Stomach (tissue), 19 donors: ENCODE measurements at places on chromosomes 13 and 19. TPM values are rescaled to one million over a fixed set of nuclear protein-coding genes. Genes with fewer than 3 reads are reported as not detected.

- no peak for DNase-seq
Measured at GRCh38 chr19:46875234-46875633, 14.4 kb downstream of the ARHGAP35 start.

DNA sequence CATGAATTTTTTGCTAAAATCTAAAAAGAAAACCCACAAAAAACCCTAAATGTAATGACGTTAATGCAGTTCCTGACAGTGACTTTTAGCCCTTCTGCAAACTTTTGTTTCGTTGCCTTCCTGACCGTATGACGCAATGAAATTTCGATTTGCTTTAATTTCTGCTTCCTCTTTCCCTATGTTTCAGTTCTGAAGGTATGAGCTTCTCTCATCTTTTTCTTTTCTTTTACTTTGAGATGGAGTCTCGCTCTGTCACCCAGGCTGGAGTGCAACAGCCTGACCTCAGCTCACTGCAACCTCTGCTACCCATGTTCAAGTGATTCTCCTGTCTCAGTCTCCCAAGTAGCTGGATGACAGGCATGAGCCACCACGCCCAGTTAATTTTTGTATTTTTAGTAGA is 6.1 kb upstream of the LILRA5 start:
- DNase-seq = no peak

GRCh38 chr13:112845511-112846144 is 123.4 kb upstream of the MCF2L start:
- DNase-seq = no peak

DNA sequence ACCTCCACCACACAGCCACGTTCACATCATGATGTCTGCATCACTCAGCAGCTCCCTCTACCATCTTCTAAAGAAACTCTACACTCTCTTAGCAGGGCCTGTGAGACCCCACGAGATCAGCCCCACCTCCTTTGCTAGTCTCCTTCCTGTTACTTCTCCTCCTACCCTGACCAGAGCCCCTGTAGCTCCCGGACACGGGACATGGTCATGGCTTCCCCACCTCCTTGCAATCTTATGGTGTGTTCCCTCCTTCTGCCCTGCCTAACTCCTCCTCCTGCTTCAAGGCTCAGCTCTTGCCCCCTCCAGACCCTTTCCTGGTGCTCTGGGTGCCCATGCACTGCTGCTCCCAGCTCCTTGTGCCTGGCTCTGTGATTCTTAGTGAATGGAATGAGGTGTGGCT is 8.1 kb upstream of the MRPS31 start:
- DNase-seq = no peak

The CEACAM3 gene
- 0.13 TPM for polyA plus RNA-seq

GRCh38 chr13:113466383-113466782 is 13.1 kb upstream of the ADPRHL1 start:
- no peak for DNase-seq

- no peak for DNase-seq
Measured at GRCh38 chr19:7078008-7078407, 8.5 kb downstream of the ZNF557 start.

The METTL21C gene
- not detected for polyA plus RNA-seq

- DNase-seq = no peak
Measured at GRCh38 chr13:43306372-43306771, 283.0 kb downstream of the DNAJC15 start.

DNA sequence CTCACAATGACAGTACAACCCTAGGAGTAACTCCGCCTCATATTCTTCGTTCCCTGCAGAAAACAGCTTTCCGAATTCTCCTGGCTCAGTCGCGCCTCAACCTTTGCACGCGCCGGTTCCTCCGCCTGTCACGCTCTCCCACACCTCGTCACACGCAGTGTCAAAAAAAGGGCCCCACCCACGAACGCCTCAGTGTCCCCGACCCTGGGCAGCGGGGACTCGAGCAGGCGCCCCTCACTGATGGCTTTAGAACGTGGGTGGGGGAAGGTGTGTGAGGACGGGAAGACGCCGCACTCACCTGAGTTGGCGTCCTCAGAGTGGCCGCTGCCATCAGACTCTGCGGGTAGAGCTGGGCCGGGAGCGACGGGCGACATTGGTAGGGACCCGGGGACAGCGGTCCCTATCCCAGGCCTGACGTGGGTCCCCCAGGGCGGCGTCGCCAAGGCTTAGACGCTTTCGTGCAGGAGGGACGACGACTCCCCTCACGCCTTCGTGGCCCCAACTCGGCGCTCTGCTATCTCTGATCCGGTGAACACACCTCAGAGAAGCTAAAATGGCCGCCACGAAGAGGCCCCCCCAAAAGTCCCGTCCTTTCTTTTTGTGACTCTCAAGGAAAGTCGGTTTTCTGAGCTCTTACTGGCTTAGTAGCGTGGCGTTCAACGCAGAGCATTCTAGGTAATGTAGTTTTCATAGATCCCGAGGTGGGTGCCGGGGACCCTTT is at the start of gene ZNF154:
Gene ZNF154, minus strand, starts transcription at position 564 of the 721 bp plus-strand sequence. Its CDS starts 233 bp downstream, at position 331.
- no peak for DNase-seq

GRCh38 chr19:49848938-49849337 is 2.0 kb upstream of the PTOV1 start:
- DNase-seq = no peak

The CD79A gene
- 18.7 TPM for polyA plus RNA-seq

The TSKS gene
- 0.73 TPM for polyA plus RNA-seq

GRCh38 chr19:49973987-49974386 is 13.0 kb upstream of the SIGLEC11 start:
- no peak for DNase-seq

The HAUS5 gene
- polyA plus RNA-seq = 17.0 TPM

The ZNF534 gene
- polyA plus RNA-seq = 0.08 TPM

The FGF21 gene
- polyA plus RNA-seq = not detected

DNA sequence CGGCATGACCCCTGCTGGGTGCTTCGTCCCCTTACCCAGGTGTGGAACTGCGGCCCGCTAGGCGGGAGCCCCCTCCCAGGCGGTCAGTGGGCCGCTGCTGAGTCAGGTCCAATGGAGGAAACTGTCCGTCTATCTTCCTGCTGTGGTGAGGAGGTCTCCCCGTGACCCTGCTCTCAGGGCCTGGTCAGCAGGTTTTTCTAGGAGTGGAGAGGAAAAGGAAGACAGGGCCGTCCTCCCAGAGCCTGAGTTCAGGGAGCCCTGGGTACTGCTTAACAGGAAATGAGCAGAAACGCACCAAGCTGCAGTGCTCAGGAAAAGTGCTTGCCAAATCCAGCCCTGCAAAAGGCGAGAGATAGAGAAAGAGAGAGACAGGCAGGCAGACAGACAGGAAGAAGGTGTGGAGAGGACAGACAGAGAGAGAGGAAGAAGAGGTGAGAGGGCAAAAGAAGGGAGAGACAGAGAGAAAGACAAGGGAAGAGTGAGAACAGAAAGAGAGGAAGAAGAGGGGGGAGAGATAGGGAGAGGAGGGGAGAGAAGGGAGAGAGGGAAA is 10.3 kb downstream of the SH3GL1 start:
- peak; percentile 68 for DNase-seq

DNA sequence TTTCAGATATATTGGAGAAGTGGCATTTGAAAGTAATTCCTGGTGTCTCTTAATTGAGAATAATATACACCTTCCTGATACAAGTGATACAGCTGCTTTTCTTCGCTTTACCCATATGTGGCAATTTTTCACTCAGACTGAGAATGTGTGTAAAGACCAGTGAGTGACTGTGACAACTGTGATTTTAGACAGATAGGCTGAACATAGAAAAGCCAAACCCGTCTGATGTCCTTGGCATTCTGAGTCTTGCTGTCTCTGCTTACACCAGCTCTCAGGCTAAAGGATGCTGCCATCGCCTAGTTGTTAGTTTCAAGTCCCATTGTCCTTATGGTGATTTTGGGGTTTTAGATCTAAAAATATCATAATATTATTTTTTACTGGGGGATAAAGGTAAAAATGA is 492.6 kb downstream of the RFC3 start:
- no peak for DNase-seq

The NANOS3 gene
- polyA plus RNA-seq = not detected

GRCh38 chr19:39531834-39532232 is 819 bp downstream of the EID2B start:
- DNase-seq = no peak

DNA sequence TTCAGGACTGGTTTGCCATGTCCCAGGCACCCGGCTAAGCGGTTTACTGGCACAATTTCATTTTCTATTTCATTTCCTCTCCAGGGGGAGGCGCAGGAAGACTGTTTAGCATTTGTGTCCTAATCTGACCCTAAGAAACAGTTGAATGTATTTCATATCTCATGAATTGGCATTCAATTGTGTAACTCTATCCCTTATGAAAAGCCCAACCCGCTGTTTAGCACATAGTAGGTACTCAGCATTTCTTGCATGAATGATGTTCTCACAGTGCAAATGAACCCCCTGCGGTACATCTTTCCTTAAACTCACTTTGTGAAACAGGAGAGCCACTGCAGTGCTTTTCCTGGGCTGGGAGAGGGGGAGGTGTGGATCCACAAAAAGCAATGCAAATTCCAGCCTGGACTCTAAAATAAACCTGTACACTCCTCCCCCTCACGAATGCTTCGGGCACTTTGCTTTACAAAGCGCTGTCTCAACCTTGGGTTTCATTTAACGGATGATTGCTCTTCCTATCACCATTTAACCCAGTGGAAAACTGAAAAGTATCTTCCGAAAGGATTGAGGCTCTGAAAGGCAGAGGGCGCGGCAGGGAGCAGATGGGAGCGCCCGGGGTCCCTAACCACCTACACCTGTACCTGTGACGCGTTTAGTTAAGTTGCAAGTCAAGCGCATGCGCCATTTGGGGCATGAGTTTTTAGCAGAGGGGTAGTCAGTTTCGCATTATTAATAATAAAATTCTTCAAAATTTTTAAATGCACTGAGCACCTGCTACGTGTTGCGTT is 1.2 kb upstream of the EEF2 start:
- peak; percentile 90 for DNase-seq

- DNase-seq = no peak
Measured at GRCh38 chr13:93635616-93636032, 409.0 kb downstream of the GPC6 start.

The DGKH gene
- 0.61 TPM for polyA plus RNA-seq

- no peak for DNase-seq
Measured at GRCh38 chr13:109281903-109282635, 504.3 kb downstream of the IRS2 start.

DNA sequence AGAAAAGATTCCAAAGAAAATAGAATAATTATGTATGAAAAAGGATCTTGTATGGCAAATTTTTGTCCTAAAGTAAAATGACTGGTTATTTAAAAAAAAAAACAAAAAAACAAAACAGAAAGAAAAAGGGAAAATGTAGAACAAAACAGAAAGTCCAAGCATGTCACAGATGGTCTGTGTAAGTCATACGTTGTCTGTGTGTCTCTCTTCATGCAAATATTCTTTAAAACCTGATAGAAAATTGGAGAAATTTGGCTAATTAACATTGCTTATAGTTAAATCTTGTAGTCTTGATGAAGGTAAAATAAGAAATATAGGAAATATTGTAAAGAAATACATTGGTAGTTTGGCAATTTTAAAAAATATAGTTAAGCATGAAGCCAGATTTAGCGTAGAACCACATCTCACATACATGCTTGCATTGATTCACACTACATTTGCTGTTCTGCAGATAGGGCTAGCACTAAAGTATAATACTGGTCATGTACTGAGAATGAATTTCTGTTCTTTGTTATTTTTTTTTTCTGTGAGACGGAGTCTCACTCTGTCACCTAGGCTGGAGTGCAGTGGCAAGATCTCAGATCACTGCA is 58.4 kb downstream of the SPRYD7 start:
- no peak for DNase-seq

DNA sequence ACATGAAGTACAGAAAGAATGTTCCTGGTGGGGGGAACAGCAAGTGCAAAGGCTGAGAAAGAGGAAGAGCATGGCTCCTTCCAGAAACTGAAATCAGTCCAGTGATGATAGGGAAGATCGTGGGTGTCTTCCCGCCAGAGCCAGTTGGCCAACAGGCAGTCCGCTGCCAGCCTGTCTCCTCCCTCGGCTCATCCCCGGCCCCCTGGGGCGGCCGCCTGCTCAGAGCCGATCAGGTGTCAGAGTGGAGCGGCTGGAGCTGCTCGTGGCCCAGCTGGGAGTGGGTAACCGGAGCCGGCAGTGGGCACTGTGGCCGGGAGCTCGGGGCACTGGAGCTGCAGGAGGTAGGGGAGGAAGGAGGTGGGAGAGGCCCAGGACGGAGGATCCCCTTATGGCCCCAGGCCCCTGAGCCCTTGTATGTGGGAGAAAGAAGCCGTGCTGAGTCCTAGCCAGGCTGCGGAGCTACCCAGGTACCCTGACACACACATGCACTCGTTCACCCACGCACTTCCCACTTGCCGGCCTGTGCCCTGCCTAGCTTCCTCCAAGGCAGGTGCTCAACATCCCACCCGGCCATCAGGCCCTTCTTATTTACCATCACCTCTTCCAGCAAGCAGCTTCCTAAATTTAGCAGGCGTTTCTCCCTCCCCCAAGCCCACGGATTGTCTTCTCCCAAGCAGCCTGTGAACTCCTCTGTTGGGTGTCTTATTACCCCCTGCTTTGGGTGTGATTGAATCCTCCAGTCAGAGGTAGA is 1.7 kb downstream of the ANKRD24 start:
- no peak for DNase-seq

The TEX30 gene
- polyA plus RNA-seq = 10.4 TPM

GRCh38 chr13:23995283-23996073 is 98.2 kb upstream of the C1QTNF9B start:
- no peak for DNase-seq

DNA sequence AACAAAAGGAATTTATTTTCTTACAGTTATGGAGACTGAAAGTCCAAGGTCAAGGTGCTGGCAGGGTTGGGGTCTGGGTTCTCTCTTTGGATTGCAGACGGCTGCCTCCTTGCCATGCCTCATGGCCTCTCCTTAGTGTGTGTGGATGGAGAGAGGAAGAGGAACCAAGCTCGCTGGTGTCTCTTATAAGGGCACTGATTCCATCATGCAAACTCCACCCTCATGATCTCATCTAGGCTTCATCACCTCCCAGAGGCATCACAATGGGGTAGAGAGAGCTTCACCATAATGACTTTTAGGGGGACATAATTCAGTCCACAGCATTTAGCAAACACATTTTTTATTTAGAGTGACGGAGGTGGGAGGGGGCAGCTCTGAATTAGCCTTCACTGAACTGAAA is 104.9 kb upstream of the ABCC4 start:
- DNase-seq = no peak

The GFY gene
- not detected for polyA plus RNA-seq

GRCh38 chr13:19822673-19823072 is 39.9 kb upstream of the PSPC1 start:
- DNase-seq = no peak

GRCh38 chr13:80598189-80598588 is 257.3 kb upstream of the SPRY2 start:
- no peak for DNase-seq

GRCh38 chr19:50315773-50316448 is 13.3 kb downstream of the KCNC3 start:
- DNase-seq = no peak

The IZUMO2 gene
- polyA plus RNA-seq = not detected

The SH2D3A gene
- 19.9 TPM for polyA plus RNA-seq

The ATXN8OS gene
- not detected for polyA plus RNA-seq
